ENCODE measurements at places on chromosomes 13 and 19.

GRCh38 chr13:44292545-44292944, 81.1 kb upstream of the SERP2 start:
- DNase-seq: peak; percentile 46

GRCh38 chr13:36344173-36344572, 2.0 kb downstream of the SPART start:
- DNase-seq: no peak

DNA sequence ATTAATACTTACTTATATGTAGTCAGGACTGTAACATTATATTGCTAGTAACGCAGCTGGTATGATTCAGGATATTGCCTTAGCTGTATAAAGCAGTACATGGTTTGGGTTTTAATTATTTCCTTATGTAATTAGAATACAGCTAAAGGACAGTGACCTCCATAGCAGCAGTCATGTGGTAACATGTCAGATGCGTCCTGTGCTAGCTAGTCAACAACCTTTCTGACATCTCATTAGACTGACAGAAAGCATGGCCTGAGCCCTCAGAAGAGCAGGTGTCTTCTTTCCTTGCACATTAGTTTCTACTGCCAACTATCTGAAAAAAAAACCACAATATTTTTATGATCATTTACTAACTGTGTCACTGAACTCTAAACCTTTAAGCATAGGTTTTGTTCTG, 122.2 kb downstream of the MAB21L1 start:
- DNase-seq: no peak

- peak; percentile 88 for DNase-seq
Measured at GRCh38 chr13:50910485-50910805, 854 bp downstream of the RNASEH2B start.

- DNase-seq: no peak
Measured at GRCh38 chr13:51550151-51550550, 34.1 kb upstream of the WDFY2 start.

GRCh38 chr19:37078717-37079032, 442 bp downstream of the ZNF420 start:
- no peak for DNase-seq

DNA sequence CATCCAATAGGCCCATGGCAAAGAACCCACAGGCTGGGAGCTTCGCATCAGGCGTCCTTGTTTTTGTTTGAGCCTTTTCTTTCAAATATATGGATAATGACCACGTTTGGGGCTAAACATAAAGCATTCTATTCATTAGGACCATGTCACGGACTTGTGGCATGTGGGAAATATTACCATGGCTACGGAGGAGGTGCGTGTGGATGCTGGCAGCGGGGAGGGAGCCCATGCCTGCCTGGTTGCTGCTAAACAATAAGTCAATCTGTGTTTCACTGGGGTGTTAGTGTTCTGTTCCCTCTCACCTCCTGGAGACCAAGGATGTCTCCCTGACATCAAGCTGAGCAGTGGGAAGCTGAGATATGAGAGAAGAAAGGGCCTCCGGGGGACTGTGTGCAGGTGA, 121.1 kb downstream of the IRS2 start:
- DNase-seq: no peak

DNA sequence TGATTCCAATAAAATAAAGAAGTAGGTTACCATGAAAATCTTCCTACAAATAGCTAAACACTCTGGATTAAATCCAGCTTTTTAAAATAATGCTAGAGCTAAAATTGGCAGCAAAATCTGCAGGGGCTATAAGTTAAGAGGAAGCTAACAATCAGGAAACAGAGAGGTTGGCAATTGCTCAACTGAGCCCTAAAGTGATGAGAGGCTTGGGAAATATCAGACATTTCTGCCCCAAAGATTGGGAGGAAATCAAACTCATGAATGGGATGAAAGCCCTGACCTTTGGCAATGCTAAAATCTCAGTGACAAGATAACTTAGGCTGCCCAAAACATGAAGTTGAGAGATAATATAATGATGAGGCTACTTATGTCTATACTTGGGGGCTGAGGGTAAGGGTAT, 1437.9 kb downstream of the EFNB2 start:
- DNase-seq: no peak

GRCh38 chr19:30208436-30209060, 163.6 kb upstream of the ZNF536 start:
- no peak for DNase-seq

DNA sequence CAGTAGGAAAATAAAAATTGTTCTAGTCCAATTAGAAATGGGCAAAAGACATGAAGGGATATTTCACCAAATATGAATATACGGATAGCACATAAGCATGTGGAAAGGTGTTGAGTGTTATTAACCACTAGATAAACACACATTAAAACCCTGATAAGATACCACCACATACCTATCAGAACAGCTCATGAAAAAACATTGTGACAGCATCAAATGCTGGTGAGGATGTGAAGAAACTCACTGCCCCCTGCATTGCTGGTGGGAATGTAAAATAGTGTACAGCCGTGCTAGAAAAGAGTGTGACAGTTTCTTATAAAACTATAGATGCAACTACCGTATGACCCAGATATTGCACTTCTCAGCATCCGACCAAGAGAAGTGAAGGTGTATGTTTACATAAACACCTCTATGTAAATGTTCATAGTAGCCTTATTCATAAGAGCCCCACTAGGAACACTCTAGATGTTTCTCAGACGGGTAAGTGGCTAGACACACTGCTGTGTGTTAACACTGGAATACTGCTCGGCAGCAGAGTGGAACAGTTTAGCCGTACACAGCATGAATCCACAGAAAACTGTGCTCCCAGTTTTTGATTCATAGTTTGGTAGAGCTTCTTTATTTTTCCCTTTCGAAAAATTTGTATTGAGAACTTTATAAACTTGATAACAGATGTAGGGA, 321.1 kb downstream of the MYO16 start:
- DNase-seq: no peak

DNA sequence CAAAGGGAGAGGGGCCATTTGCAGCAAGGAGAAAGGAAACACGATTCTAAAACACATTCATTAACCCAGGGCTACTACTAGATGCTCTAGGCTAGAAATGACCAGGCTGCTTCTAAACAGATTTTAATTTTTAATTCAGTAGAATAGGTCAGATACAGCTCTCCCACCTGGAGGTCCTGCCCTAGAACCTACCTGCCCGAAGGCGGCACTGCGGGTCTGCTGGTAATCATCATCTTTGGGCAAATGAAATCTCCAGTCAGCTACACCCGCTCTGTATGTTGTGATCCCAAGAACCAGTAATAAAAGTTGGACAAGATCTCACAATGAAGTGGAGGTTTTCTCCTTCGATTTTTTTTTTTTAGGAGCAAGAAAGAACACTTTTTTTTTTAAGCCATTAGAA, 345.3 kb downstream of the ENOX1 start:
- no peak for DNase-seq

DNA sequence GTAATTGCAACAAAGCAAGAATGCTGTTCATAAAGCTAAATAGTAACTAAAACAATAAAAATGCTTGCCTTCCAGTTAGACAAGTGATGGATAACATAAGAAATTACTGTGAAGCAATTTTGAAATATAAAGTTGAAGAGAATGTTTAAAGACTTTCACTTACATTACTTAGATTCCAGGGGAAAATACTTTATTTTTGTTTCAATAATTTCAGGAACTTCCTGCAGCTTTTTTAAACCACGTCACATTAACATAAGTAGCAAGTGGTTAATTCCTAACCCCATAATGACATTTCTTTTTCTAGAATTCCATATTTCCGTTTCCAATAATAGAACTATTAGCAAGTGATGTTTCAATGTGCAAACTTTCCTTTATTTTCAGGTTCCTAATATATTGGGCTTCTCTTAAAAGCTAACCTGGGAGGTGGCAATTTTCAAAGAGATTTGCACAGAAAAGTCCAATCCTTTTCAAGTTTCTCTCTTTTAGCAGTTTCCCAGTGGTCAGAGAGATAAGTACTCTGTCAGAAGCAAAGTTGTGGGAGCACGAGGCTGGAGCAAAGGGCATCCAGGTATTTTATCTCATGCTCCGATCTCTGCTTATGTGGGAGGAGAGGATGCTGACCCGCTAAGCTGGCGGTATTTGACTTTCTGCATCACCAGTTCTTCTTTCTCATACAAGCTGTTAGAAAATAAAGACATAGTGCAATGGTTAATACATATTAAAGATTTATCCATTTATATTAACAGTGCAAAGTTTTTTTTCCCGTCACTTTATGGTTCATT, 1025.3 kb downstream of the EFNB2 start:
- no peak for DNase-seq

DNA sequence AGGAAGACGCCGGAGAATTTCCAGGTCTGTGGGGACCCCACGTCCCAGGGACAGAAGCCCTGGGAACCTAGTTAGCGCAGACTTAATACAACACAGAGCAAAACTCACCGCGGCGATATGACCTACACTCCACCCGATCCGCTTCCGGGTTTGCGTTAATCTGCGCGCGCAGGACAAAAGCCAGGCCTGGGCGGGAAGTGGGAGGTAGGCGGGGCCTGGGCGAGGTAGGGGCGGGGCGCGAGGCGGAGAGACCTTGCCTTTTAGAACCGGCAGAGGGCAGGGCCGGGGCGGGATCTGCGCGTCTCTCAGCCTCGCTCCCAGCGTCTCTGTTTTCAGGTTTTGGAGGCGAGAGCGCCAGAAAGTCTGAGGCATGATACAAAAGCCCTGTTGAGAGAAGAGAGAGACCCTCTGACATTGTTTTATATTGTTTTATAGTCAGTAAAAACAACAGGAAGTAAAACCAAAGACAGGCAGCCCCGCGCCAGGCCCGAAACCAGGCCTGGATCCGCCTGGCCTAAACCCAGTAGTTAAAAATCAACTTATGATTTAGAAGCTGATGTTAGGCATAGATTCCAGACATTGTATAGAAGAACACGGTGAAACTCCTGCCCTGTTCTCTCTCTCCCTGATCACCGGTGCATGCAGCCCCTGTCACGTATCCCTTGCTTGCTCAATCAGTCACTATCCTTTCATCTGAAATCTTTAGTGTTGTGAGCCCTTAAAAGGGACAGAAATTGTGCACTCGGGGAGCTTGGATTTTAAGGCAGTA, at the start of gene ZNF611:
Gene ZNF611, minus strand, starts transcription at position 152 of the 769 bp plus-strand sequence. CDS start 19,150 bp downstream, outside the sequence.
- DNase-seq: peak; percentile 96

- DNase-seq: no peak
Measured at GRCh38 chr19:1206864-1207450, 1.4 kb downstream of the STK11 start.

DNA sequence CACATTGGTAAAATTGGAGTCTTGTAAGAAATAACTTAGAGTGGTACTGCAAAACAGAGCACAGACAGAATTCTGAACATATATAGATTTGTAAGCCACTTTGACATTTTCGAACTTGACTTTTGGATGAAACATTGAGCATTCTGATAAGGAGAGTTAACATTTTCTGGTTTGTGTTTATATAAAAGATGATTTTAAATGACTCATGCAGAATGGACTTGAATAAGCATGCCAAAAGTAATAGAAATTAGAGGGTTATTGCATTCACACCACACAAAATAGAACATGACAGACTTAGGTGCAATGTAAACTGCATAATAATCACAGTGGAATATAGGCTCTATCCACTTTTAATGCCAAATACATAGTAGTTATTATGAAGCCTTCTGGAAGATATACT, 507.0 kb downstream of the DACH1 start:
- no peak for DNase-seq

GRCh38 chr19:5120833-5121232, 151.9 kb downstream of the KDM4B start:
- DNase-seq: no peak

DNA sequence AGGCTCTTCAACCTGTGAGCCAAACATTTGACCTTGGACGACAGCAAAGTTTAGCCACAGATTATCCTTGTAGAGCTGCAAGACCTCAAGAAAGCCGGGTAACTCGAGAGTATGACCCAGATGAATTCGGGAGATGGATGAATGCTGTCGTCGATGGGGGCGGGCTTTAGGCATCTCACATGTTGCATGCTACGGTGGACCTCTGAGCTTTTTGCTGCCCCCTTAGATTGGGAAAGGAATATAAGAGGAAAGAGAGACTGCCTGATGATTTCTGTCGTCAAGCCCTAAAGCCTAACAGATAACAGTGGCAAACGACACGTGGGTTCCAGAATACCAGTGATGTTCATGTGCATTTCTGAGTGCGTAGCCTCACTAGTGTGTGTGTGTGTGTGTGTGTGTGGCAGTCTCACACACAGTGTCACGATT, 730 bp upstream of the ABCC4 start:
- peak; percentile 38 for DNase-seq

DNA sequence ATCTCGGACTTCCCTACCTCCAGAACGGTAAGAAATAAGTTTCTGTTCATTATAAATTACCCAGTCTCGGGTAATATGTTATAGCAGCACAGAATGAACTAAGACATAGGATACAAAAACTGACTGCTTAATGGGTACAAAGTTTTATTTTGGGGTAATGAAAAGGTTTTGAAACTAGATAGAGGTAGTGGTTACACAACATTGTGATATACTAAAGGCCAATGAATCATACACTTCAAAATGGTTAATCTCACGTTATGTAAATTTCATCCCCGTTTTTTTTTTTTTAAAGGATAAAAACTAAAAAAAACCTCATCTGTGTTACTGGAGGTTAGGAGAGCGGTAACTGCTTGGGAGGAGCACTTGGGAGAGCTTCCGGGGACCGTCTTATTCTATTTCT, 23.5 kb downstream of the AKT2 start:
- DNase-seq: no peak

- no peak for DNase-seq
Measured at GRCh38 chr13:81394640-81395039, 1053.7 kb upstream of the SPRY2 start.

DNA sequence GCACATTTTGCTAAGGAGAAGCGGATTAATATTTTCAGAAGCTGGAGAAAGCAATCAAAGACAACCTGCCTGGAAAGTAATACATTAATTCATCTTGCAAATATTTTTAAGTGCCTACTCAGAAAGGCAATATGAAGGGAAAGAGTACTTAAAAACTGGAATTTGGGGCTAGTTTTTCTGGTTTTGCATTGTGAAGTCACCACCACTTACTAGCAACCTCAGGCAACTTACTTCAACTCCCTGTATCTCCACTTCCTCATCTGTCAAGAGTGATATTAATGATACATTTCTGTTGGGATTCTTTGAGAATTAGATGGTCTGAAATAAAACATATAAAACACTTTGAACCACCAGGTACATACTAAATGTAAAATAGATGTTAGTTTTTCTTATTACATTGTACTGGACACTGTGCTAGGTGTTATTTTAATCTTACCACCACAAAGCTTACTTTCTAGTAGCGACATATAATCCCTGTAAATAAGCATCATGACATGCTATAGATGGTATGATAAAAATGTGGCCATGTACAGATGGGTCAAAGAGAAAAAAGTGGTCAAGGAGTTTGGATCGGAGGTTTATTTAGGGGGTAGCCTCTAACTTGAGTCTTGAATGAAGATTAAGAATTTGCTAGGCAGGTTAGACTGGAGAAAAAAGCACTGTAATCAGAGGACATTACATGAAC, 101.2 kb downstream of the SPRY2 start:
- DNase-seq: no peak

- DNase-seq: no peak
Measured at GRCh38 chr13:80168089-80168850, 172.7 kb downstream of the SPRY2 start.

DNA sequence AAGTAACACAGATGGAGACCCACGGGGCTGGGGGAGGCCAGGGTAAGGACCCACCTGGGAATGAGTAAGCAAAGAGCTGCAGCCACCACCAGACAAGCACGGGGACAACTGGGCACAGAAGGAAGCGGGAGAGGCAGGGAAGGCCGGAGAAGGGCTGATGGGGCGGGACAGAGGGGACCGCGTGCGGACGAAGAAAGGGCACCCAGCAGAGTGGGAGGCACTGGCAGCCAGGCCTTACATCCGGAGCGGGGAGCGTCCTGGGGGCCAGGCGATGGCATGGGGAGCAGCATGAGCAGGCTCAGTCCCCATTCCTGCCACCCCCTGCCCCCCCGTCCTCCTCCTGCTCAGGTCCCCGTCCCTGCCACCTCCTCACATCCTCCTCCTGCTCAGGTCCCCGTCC, 3.0 kb downstream of the PROZ start:
- DNase-seq: no peak

Measured in muscle of back (tissue), 13 donors.